ENCODE measurements at places on chromosomes 6 and 20. TPM values are rescaled to one million over a fixed set of nuclear protein-coding genes. Genes with fewer than 3 reads are reported as not detected.

Gene LST1
- total RNA-seq = 1.5 TPM

Gene PAX1
- total RNA-seq = 4.1 TPM

GRCh38 chr6:167569041-167569805 is 244.3 kb downstream of the TTLL2 start:
- no peak for DNase-seq

- peak; percentile 29 for DNase-seq
Measured at GRCh38 chr20:13322198-13322597, 101.1 kb downstream of the ISM1 start.

- peak; percentile 5 for DNase-seq
Measured at GRCh38 chr6:72111611-72112010, 225.3 kb downstream of the RIMS1 start.

Measured in tongue (tissue), 3 donors.